SK-MEL-5 (cell line): ENCODE measurements at places on chromosomes 5 and 9.

DNA sequence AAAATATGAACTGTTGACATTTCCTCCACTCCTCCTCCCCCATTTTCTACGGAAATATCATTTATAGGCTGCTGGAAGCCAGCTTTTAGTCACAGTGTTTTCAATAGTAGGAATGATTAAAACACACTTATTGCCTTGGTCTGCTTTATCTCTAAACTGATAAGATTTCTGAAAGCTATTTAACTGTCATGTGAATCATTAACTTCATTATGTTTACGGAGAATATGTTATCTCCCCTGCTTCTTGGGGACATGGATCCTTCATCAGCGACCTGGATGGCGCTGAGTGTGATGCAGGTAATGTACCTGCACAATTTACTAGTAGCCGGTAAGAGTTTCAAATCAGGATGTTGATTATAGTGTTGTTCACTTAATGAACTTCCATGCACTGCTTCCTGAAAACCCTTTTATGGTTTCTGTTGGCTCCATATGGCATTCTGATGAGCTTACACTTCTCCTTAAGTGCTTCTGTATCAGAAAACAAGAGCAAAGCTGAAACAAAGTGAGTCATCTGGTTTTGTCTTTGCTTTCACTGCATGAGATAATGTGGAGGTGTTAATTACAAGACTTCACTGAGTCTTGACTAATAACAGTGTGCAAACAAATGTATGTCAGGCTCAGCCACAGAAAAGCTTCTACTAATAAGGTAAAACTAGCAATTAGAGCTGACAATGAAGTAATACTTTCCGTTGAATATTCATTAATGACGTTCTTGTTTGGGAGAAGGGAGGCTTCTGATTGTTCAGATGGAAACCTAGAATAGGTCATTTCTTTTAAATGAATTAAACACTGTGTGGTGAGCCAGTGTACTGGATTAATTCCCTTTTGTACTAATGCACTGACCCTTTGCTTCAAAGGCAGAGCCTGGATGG lies 162.4 kb upstream of the ZNF608 start:
- no peak for DNase-seq

DNA sequence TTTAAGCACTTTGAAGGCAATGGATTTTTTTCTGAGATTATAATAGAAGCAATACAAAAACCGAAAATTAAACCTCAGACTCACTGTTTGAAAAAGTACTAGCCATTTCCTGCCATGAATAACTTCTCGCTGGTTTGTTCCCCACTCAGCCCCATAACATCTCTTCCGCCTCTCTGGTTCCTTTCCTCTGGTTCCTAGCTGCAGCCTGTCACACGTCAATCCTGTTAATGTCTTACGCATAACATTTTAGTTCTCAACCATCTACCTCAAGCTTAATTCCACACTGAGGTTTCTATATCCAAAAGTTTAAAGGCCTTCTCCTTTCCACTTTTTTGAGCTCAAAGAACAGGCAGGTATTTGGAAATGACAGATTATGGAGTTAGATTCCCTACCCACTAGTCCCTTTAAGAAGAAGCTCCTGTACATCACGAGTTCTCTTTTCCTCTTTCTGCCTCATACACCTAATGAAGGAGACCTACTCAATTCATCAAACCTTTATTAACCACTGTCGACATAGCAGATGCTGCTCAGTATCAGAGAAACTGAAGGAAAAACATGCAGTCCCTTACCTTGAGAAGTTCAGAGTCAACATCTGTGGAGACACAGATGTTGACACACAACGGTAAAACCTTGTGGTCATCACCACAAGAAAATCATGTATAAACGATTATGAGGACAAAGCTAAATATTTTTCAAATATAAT lies 243.0 kb upstream of the PTGER4 start:
- no peak for DNase-seq

DNA sequence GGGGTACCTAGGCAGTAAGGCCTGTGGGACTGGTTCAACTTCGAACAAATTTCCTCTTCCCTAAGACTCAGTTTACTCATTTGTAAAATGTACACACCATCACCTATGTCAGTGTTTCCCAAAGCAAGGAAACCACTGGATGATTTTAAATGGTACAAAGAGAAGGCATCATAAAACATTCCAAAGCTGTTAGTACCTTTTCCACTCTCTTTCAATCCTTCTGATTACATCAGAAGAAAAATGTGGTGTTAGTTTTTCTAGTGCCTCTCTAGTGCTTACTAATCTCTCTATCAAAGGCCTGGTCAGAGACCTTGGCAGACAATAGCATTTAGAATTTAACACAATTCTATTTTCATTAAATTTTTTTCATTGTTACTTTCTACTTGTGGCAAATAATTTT lies 18.1 kb downstream of the NR6A1 start:
- no peak for DNase-seq

GRCh38 chr5:2163940-2164490 lies 281.3 kb upstream of the IRX4 start:
- DNase-seq: no peak

DNA sequence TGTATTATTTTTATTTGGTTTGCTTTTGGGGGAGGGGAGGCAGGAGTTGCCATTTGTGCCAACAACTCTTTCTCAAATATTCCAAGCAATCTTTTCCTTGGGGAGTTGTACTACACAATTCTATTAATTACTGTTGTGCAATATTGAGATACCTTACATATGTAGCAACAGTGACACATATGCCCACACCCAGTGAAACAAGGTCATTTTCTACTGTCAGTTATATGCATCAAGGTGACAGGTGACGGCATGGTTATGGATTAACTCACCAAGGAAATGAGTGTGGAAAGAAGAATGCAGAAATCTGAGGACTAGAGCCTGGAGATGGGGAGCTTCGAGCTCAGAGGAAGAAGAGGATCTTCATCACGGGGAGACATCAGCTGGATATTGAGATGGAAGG lies 17.9 kb upstream of the MSMP start:
- DNase-seq: no peak

- no peak for DNase-seq
Measured at GRCh38 chr5:116144991-116145390, 60.2 kb downstream of the COMMD10 start.

DNA sequence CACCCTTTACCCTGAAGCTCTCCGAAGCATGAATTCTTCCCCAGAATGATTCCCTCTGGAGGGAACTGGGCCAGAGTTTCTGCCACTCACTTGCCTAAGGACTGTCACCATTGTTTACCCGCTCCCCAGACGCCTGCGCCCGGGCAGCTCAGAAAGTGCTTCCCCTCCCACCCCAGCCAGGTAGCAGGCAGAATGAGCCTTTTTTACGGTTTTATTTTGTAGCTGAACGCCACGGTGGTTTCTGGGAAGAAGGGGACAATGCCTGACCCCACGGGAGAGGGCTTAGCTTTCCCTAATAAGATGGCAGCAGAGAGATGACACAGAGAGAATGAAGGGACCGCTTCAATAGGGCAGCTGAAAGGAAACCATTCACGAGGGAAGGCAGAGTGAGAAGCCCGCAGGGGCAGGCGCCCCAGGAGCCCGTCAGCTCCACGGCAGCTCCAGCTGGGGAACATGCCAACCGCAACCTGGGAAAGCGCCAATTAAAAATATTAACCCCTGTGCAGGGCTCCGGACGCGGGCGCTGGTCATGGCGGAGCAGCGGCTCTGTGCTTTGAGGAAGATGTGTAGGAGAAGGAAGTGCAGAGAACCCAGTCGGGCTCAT lies 20.4 kb upstream of the NTNG2 start:
- DNase-seq: peak; percentile 54

DNA sequence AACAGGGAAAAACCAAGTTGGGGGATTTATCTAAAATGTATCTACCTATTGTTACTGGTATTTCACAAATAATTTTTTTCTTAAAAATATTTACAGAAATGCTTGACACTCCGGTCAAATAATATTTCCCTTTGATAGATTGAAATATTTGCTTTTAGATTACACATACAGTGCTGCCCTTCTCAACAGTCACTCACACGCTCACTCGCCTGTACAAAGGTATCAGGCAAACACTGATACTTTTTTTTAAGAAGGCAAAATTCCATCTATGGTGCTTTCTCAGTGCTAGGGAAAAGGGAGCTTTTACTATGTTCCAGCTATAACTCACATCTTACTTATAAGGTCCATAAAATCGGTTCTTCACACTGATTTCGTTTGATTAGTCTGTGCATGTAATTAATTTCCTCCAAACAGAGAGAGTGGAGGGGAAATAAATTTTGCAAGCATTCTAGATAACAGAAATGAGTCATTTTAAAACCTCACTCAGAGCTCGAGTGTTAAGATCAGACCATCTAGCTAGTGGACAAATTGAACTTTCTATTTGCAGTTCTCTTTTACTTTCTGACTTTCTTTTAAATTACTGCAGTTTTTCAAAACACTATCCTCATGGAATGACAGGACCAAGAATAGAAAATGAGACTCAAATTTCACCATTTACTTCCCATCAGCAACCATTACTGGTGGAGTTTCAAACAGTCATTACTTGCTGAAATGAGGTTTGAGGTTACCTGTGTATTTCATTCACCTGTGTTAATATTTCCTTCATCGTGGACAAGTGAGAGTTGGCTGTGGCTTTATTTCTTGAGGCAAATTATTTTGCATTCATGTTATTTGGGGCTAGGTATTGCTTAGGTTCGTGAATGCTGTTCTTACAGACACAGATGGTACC lies 273.2 kb downstream of the RAB3C start:
- DNase-seq: no peak

DNA sequence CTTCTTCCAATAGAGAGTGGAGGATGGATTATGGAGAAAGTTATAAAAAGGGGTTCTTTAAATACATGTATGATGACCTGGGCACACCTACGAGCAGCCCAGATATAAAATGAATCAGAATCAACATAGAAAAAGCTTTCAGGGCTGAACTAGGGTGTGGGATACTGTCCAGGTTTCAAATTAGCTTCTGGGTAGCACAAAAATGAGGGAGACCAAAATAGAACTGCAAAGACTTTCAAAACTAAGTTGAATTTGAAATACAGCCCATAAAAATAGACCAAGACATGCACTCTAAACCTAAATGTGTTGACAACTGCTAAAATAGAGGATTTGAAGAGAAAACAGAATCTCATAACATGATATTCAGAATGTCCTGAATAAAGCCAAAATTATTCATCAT lies 17.0 kb downstream of the ZNF484 start:
- no peak for DNase-seq

- DNase-seq: no peak
Measured at GRCh38 chr9:99025616-99026270, 79.2 kb upstream of the TGFBR1 start.

DNA sequence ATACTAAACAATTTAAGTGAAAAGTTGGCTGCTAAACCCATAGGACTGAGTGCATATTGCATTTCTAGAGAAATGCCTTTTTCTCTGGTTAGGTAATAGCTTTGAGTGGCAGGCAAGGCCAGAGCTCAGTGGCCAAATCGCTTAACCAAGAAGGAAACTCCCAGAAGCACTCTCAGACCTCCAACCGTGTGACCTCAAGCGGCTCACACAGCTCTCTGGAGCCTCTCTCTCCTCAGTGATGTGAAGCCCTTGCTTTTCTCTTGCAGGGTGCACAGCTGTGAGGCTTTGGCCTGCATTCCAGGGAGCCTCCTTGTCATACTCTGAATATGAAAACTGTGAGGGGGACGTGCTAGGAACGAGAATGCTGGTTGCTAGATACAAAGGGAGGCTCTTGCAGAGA lies 106.7 kb downstream of the INSYN2B start:
- DNase-seq: no peak

DNA sequence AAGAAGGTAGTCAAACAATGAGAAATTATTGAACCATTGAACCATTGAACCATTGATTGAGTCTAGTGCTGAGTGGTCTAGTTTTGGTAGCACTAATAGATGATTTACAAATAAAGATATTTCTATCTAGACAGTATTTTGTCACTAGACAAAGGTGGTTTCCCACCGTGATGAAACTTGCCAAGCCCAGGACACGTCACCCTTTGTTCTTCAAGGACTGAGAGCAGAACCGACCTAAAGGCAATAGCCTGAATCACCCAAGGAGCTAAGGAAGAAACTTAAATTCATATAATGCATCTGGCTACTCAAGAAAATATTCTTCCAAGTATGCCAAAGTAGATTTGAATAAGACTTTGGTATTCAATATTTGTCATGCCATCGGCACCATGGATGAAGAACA lies 103.3 kb downstream of the ESM1 start:
- no peak for DNase-seq

DNA sequence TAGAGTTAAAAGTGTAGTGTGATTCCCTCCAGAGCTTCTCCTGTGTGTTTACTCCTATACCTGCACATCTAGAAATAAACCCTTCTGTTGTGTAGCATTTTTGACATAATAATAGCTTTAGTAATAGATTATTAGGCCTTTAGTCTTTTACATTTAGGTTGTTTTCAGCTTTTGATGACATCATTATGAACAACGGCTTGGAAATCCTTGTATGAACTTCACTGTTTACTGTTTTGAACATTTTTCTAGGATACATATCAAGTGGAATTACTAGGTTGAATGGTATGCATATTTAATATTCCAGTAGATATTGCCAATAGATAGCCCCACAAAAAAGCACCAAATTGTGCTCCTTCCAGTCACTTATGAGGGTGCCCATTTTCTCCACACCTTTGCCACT lies 174.0 kb downstream of the ARHGAP26 start:
- no peak for DNase-seq

DNA sequence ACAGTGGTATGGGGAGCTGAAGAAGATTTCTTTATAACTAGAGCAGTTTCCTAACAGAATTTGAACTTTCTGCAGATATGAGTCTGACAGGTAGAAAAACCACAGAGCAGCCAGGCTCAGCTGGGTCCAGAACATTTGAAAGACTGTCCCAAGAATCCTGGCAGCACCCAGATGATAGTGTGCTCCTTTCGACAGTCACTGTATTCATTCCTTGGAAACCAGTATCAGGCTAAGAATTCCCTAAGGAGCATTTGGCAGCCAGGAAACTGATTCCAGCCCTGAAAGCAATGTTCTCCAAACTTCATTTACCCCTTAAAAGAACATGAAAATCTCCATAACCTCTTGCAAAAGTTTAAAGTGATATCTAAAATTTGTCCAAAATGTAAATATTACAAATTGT lies 123.0 kb upstream of the MTAP start:
- DNase-seq: no peak

DNA sequence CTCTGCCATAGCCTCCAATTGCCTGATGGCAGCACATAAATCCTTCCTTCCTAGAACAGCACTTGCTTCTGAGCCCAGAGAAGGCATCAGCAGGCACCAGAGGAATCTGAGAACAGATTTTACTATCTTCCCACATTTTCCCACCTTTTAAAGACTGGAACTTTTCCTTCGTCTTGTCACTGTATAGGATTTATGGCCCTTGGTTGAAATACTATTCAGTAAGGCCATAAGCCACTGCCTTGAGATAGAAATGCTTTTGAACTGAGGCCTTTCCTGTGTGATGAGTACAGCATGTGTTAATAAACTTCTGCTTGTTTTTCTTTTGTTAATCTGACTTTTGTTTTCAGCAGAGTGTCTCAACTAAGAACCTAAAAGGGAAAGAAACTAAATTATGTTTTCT lies 84.3 kb downstream of the MRPS27 start:
- no peak for DNase-seq

GRCh38 chr5:138686668-138687067 lies 66.6 kb upstream of the CTNNA1 start:
- no peak for DNase-seq

GRCh38 chr5:44945743-44946142 lies 137.0 kb downstream of the MRPS30 start:
- DNase-seq: no peak

- DNase-seq: no peak
Measured at GRCh38 chr9:3308609-3309008, 217.2 kb downstream of the RFX3 start.

- DNase-seq: no peak
Measured at GRCh38 chr5:155064580-155064979, 51.0 kb downstream of the KIF4B start.
